ENCODE measurements at places on chromosomes 7 and 10. TPM values are rescaled to one million over a fixed set of nuclear protein-coding genes. Genes with fewer than 3 reads are reported as not detected.

- H3K27ac ChIP-seq, result no peak overlapping the region
- H3K4me3 ChIP-seq, result no peak overlapping the region
Observed at GRCh38 chr10:132710036-132710686, 75.8 kb downstream of the NKX6-2 start.

The ABCA13 gene
- total RNA-seq, result 0.06 TPM

The ERVW-1 gene
- not detected for total RNA-seq

GRCh38 chr7:67523713-67524112 is 527.1 kb downstream of the TYW1 start:
- H3K36me3 ChIP-seq, result no peaks in the 10 kb centered on the region
- no peak for DNase-seq
- H3K27me3 ChIP-seq, result no peaks in the 10 kb centered on the region

The CPA4 gene
- total RNA-seq, result 0.45 TPM

- H3K27ac ChIP-seq, result no peak overlapping the region
- DNase-seq, result no peak
- no peaks in the 10 kb centered on the region for H3K36me3 ChIP-seq
- no peaks in the 10 kb centered on the region for H3K27me3 ChIP-seq
- no peaks in the 10 kb centered on the region for H3K4me1 ChIP-seq
- no peak overlapping the region for H3K4me3 ChIP-seq
Observed at GRCh38 chr10:112904000-112904399, 46.0 kb upstream of the TCF7L2 start.

- H3K36me3 ChIP-seq, result no peaks in the 10 kb centered on the region
- H3K4me3 ChIP-seq, result no peak overlapping the region
- DNase-seq, result no peak
- H3K27me3 ChIP-seq, result no peaks in the 10 kb centered on the region
Observed at GRCh38 chr7:13235436-13235835, 548.0 kb downstream of the ARL4A start.

DNA sequence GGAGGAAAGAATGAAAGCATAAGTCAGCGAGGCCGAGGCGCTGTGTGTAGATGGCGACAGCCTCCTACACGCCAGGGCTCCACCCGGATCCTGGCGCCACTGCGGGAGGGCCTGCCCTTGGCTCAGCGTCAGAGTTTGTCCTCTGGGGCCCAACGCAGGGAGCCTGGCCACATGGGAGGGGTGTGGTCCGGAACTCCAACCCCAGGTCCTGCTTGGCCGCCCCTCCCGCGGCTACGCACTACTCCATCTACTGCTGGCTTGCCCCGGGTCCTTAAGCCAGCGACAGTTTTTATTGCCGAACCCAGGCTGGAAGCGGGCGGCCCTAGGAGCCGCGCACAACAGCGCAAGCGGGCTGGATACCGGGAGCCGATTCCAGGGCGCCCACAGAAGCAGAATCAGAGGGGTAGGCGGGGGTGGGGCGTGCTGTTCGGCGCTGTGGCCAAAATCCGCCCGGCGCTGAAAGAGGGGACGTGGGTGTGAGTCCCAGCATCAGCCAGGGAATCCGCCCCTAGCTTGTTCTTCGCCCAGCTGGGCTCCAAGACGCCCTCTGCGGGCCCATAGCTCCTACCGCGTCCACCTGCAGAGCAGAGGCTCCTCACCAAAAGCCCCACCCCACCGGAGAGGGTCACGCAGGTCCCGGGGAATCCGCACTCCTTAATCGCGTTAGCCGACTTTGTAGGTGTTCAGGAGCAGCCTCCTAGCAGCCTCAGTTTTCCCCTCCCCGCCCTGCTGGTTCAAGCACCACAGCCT is 4.5 kb downstream of the KAZALD1 start:
- no peaks in the 10 kb centered on the region for H3K36me3 ChIP-seq
- H3K27ac ChIP-seq, result no peak overlapping the region
- H3K4me1 ChIP-seq, result no peaks in the 10 kb centered on the region
- peak overlapping the region; percentile 38 for H3K4me3 ChIP-seq
- no peaks in the 10 kb centered on the region for H3K27me3 ChIP-seq
- peak; percentile 91 for DNase-seq

The GPC2 gene
- 0.78 TPM for total RNA-seq

- H3K4me3 ChIP-seq, result no peak overlapping the region
- H3K27me3 ChIP-seq, result no peaks in the 10 kb centered on the region
- DNase-seq, result no peak
- no peaks in the 10 kb centered on the region for H3K36me3 ChIP-seq
Observed at GRCh38 chr10:50648935-50649227, 25.1 kb upstream of the SGMS1 start.

The EN2 gene
- total RNA-seq, result not detected

DNA sequence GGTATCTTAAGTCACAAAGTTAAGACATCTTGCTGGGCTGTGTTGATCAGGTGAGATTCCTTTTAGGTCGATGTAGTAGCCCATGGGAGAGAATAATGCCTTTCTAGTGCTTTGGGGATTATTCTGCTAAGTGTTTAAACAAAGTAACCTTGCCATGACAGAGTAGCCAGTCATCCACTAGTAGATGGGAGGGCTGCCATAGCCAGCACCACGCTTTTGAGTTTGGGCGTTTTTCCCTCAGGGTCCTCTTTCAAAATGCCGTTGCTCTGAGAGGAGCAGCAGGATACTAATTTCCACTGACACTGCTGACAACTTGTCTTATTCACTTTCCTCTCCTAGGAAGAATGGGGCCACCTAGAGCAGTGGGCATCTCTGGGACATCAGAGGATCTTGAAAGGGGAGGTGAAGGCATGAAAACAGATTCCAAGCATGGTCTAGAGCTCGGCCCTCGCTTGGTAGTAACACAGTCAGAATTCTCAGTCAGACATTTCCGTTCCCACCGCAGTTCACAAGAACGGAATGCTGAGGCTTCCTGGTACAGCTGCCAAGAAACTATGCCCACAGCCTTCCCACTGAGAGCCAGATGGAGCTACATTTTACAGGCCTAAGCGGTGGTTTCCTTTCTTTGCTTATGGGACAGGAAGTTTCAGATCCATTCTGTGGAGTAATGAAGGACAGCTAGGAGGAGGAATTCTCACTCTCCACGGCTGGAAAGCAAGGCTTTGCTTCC is 15.3 kb upstream of the RSU1 start:
- no peaks in the 10 kb centered on the region for H3K4me1 ChIP-seq
- no peaks in the 10 kb centered on the region for H3K27me3 ChIP-seq
- H3K4me3 ChIP-seq, result no peak overlapping the region
- no peaks in the 10 kb centered on the region for H3K36me3 ChIP-seq
- no peak for DNase-seq

DNA sequence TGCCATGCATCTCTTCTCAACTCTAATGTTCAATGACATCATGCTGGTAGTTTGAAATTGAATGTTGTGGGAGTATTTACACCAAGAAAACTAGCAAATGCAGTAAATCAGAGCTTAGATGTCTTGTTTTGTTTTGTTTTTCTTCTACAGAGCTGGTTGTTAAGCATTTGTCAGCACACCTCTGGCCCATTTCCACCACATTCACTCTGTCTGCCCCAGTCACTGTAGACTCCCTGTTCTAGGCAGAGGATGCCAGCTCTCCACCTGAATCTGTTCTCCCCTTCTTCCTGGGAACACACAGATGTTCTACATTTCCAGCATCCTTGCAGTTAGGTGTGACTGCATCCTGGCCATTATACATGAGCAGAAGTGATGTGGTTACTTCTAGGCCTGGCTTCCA is 4.1 kb upstream of the ARHGAP22 start:
- DNase-seq, result no peak
- no peaks in the 10 kb centered on the region for H3K36me3 ChIP-seq
- no peaks in the 10 kb centered on the region for H3K4me1 ChIP-seq
- H3K27me3 ChIP-seq, result no peaks in the 10 kb centered on the region
- H3K27ac ChIP-seq, result no peak overlapping the region

The HOXA2 gene
- 4.7 TPM for total RNA-seq

DNA sequence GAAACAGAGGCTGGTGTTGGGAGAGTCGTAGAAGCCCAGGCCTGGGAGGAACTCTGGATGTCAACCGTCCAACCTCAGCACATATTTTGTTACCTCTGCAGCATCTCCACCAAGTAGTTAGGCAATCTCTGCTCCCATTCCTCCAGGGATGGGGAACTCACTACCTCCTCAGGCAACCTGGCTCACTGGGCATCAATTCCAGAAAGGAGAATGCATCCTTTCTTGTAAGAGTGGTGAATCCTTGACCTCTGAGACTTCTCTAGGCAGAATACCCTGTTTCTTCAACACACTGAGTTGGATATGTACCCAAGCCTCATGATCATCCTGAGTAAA is 136.7 kb upstream of the ZMIZ1 start:
- H3K27ac ChIP-seq, result no peak overlapping the region
- DNase-seq, result no peak
- no peak overlapping the region for H3K4me3 ChIP-seq
- no peaks in the 10 kb centered on the region for H3K4me1 ChIP-seq

DNA sequence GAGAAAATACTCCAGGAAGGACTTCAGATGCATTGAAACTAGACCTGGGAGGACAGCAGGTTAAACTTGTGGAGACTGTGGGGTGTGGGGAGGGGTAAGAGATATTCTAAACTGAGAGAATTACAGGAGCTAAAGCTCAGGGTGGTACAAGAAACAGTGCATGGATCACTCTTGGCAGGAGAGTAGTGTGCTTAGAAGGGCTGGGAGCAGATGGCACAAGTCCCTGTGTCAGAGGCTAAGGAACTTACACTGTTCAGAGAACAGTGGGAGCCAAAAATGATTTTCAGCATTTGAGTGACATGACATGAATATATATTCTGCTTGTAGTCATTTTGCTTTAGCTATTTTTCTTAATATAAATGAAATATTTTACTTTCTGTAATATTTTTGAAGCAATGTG is 36.0 kb upstream of the LAMB1 start:
- no peak overlapping the region for H3K4me3 ChIP-seq
- no peak for DNase-seq
- no peaks in the 10 kb centered on the region for H3K4me1 ChIP-seq
- H3K27me3 ChIP-seq, result no peaks in the 10 kb centered on the region

- DNase-seq, result no peak
- H3K27me3 ChIP-seq, result no peaks in the 10 kb centered on the region
- no peak overlapping the region for H3K4me3 ChIP-seq
- no peak overlapping the region for H3K27ac ChIP-seq
- no peaks in the 10 kb centered on the region for H3K36me3 ChIP-seq
Observed at GRCh38 chr10:132612571-132613504, 75.3 kb downstream of the INPP5A start.

The GRM3 gene
- not detected for total RNA-seq

DNA sequence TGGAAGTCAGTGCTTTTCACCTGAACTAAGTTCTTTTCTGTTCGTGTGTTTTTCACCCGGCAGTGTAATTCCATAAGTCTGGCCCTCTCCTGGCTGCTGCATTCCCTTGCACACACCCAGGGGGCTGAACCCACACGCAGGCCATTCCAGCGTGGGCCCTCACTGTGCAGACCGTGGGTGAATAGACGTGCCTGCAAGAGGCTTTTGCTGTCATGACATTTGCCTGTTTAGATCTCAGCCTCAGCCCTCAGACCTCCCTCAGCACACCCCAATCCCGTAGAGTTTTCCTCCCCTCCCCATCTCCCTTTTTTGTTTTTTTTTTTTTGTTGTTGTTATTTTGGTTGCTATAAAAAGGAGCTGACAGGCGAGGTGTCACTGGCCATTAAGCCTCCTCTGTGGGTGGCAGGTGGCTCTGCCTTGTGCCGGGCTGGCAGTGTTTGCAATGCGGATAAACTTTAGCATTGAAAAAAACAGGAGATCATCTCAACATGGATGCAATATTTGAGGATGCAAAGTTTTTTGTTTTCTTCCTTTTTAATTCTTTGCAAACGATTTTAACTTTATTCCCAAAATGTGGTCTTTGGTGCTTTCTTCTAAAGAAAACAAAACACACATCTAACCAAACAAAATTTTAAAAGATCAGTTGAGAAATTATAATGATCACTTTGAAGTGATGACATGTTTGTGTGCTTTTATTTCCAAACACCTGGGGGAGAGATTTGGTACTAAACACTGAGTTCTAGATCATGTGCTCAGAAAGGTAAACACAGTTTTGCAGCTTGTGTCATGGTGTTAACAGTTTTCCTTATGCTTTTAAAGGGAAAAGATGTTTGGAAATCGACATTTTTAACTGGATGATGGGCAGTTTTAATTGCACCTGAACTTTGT is 58.8 kb downstream of the WDR37 start:
- peaks cover 9% of the 10 kb centered on the region for H3K36me3 ChIP-seq
- no peak overlapping the region for H3K27ac ChIP-seq
- no peak overlapping the region for H3K4me3 ChIP-seq
- no peak for DNase-seq

DNA sequence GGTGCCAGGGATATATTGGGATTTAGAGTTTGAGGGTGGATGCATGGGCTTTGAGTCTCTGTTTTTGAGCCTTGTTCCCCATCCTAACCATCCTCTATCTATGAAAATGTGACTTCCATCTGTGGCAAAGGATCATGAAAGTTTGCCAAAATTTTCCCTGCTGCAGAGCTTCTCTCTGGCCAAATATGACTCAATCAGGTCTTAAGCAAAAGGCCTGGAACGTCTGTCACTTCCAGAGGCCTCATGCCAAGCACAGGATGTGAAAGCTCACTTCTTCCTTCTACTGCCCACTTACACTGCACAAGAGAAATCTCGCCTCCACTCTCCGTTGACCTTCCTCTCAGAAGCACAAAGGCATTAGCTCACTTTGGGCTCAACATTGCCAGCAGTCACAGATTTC is 696.9 kb upstream of the NRP1 start:
- H3K36me3 ChIP-seq, result no peaks in the 10 kb centered on the region
- no peaks in the 10 kb centered on the region for H3K27me3 ChIP-seq
- no peak overlapping the region for H3K27ac ChIP-seq
- peak; percentile 80 for DNase-seq
- H3K4me3 ChIP-seq, result no peak overlapping the region

- H3K27me3 ChIP-seq, result no peaks in the 10 kb centered on the region
- DNase-seq, result no peak
- peaks cover 2% of the 10 kb centered on the region for H3K36me3 ChIP-seq
Observed at GRCh38 chr7:30545791-30546555, 41.3 kb upstream of the GGCT start.

GRCh38 chr10:57898231-57898630 is 369.5 kb downstream of the IPMK start:
- no peak overlapping the region for H3K4me3 ChIP-seq
- H3K4me1 ChIP-seq, result no peaks in the 10 kb centered on the region
- no peak overlapping the region for H3K27ac ChIP-seq
- H3K27me3 ChIP-seq, result no peaks in the 10 kb centered on the region
- H3K36me3 ChIP-seq, result no peaks in the 10 kb centered on the region

DNA sequence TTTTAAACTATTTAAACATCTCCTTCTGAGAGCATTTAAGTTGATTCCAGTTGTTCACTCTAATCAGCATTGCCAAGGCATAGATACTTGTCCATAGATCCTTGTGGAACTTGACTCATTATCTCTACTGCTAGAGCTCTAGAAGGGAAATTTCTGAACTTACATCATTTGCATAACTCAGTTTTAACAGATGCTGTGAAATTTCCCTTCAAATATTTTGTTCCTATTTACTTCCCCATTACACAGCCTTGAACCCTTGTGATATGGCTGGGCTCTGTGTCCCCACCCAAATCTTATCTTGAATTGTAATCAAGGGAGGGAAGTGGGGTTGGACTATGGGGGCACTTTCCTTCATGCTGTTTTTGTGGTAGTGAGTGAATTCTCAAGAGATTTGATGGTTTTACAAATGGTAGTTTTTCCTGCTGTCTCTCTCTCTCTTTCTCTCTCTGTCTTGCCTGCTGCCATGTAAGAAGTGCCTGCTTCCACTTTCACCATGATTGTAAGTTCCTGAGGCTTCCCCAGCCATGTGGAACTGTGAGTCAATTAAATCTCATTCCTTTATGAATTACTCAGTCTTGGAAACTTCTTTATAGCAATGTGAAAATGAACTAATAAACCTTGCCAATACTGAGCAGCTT is 25.4 kb downstream of the INSIG1 start:
- H3K4me3 ChIP-seq, result no peak overlapping the region
- H3K27ac ChIP-seq, result no peak overlapping the region
- DNase-seq, result no peak
- no peaks in the 10 kb centered on the region for H3K4me1 ChIP-seq
- no peaks in the 10 kb centered on the region for H3K27me3 ChIP-seq

The SLC16A12 gene
- 0.45 TPM for total RNA-seq

Measured in aorta (tissue), 5 donors.